ENCODE measurements at places on chromosomes 4 and X.

GRCh38 chr4:102218656-102219055 is 126.6 kb downstream of the SLC39A8 start:
- DNase-seq, result peak; percentile 19

- peak; percentile 17 for DNase-seq
These were observed 65.2 kb upstream of the TLR2 start for GRCh38 chr4:153618833-153619232.

- no peak for DNase-seq
These were observed 212.8 kb downstream of the MAB21L2 start for GRCh38 chr4:150794706-150795105.

- DNase-seq, result peak; percentile 49
These were observed 112.9 kb upstream of the AGA start for GRCh38 chr4:177555007-177555574.

- no peak for DNase-seq
These were observed 11.2 kb upstream of the SPARCL1 start for GRCh38 chr4:87540146-87541058.

GRCh38 chr4:98801259-98801725 is 127.6 kb downstream of the EIF4E start:
- no peak for DNase-seq

All from GM23338 (cell line).